ENCODE measurements at places on chromosomes 16 and 17.

DNA sequence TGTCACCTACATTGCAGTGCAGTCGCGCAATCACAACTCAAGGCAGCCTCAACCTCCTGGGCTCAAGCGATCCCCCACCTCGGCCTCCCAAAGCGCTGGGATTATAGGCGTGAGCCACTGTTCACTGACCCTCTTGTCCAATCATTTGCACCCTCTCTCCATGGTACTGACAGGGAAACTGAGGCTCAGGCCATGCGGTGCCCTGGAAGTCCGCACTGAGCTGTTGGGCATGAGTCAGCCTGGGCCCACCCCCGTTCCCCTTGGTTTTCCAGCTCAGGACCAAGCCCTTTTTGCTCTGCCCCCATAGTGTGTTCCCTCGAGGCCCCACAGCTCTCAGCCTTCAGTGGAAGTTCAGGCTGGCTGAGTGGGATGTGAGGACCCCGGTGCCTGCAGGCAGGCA is 10.1 kb downstream of the GSE1 start:
- DNase-seq, result no peak

- no peak for DNase-seq
These were observed 43.1 kb downstream of the GPT2 start for GRCh38 chr16:46927273-46927672.

GRCh38 chr16:84334482-84334881 is 33.9 kb upstream of the ATP2C2 start:
- no peak for DNase-seq

- DNase-seq, result no peak
These were observed 116.1 kb upstream of the IRX6 start for GRCh38 chr16:55207693-55208428.

DNA sequence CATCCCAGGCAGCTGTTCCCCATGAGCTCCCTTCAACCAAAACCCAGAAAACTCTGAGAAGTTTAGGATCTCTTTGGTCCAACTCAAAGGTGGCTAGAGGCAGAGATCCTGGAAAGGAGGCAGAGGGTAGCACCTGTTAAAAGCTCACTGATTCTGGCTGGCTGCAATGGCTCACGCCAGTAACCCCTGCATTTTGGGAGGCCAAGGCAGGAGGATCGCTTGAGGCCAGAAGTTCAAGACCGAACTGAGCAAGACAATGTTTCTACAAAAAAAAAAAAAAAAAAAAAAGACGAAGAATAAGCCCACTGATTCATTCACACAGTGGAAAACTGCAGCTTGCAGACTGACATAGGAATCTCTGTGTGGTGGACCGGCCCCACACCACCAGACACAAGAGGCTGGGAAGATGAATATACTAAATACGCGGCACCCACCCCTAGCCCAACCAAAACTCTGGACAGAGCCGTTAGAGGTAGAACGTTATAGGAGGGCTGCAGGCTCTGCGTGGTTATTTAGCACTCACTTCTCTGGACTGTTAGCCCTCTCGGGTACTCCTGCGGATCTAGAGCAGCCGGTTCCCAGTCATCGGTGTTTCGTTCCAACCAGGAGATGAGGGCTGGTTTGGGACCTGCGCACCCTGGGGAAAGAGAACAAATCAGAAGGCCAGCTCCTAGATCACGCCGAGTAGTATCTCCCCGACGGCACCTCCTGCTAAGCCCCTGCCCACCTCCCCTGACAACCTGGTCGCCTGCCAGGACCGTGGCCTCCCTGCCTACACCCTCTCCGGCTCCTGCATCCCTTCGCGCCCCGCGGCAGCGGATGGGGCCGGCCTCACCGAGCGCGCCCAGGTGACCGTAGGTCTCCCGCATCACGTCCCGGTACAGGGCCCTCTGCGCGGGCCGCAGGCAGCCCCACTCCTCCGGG is 925 bp downstream of the ZNF689 start:
- peak; percentile 52 for DNase-seq

DNA sequence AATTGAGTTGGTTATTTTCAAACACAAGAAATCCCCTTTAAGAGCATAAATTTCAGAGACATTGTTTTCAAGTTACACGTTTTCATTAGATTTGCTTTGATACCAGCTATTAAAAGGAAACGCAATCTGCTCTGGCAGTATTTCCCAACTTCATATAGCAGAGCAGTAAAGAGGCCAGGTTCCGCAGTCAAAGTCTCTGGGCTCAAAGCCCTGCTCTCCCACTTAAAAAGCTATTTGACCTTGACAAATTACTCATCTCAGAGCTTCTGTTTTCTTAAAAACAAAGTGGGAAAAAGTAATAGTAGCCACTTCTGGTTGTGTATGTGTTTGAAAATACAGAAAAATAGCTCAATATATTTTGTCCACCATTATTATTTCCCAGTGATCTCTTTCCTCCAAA is 89.7 kb upstream of the CDYL2 start:
- no peak for DNase-seq

GRCh38 chr16:11634312-11634711 is 33.9 kb upstream of the SNN start:
- DNase-seq, result no peak

DNA sequence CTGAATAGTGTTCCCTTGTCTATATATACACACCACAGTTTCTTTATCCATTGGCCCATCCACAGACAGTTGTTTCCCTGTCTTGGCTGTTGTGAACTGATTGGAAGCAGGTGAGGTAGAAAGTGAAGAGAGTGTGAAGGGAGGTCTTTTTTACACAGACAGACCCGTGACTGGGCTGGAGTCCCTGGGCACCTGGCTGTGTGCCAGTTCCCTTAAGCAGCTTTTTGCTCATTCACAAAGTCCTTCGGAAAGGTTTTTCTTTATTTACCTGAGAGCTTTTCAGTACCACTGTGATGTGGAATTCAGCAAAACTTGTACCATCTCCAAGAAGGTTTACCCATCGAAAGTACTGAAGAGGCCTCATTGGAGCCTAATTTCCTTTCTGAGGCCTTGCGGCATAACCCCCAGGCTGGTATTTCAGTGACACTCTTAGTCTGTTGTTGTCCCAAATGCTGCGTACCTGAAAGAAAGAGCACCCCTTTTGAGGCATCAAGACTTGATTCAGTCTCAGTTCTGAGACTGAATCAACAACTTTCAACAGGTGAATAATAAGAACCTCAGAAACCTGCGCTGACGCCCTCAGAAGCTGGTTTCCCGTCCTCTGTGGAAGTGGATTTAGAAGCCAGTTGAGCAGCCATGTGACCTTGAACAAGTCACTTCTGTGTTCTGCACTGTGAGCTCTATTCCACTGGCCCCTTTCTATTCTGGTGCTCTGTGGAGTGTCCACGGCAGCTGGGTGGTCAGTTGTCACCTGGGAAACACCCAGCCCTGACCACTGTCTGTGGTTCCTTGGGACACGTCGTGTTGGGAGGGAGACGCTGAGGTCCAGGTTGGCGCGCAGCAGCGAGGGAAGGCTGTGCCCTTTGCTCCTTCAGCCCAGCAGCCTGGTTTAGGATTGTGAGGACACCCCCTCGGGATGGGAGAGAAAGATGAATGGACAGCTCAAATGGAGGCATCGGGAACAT is 53.9 kb upstream of the CRISPLD2 start:
- DNase-seq, result no peak

DNA sequence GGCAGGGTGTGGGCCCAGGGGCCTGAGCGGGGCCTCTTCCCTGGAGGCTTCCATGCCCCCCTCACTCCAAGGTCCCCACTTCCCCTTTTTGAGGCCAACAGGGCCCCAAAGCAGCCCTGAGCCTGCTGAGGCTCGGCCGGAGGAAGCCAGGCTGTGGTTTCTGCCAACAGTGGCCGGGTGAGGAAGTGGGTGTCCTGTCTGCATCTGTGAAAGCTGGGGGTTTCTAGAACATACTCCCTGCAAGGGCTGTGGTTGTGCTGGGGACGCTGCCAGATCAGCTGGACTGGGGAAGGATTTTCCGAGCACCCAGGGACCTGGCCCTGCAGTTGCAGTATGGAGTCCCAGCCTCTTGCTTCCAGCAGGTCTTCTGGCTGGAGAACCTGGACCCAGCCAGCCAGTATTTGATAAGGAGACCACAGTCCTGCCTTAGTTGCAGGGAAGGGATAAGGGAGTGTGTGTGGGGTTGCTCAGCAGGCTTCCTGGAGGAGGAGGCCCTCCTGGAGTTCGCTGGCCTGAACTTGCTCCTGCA is 15.7 kb downstream of the ADCY7 start:
- DNase-seq, result no peak

DNA sequence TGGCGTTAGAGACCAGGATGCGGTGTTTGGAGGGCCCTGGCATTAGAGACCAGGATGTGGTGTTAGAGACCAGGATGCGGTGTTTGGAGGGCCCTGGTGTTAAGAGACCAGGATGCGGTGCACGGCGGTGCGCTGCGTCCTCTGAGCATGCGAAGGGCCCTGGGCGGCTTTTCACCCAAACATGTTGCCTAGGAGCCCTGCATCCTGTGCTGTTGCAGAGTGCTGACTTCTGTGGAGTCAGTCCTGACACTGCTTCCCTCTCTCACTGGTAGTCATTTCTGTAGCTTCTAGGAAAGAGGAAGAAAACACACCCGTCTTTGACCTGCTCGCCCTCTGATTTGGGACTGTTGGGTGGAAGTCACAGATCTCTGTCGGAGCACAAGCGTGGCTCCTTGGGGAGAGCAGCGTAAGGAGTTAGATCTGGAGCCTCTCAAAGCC is 141.2 kb downstream of the LAT start:
- no peak for DNase-seq

GRCh38 chr16:58563775-58564174 is 48.5 kb downstream of the SETD6 start:
- DNase-seq, result peak; percentile 37

DNA sequence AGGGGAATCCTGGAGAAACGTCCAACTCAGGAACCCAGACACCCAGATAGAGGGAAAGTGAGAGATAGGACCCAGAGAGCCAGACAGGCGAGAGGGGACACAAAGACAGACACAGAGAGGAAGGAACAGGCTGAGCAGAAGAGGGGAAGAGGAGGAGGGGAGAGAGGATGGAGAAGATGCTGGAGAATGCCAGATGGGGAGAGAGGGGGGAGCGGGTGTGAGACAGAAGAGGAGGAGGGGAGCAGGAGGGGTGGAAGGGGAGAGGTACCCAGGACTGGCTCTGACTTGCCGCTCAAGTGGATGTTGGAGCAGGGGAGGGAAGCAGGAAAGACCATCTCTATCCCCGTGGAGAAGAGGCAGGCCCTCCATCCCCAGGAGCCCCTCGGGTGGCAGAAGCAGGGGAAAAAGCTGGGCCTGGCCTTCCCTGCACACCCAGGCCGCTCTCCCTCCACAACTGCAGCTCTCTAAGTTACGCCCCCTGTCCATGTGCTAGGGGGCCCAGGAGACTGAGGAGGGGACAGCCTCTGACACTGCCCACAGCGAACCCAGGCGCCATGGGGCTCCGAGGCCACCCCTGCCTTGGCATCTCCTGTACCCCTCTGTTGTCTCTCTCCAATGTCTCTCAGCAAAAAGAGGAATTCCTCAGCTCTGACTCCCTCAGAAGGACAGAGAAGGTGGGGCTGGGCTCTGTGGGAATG is 4.8 kb downstream of the PPP1R9B start:
- no peak for DNase-seq

DNA sequence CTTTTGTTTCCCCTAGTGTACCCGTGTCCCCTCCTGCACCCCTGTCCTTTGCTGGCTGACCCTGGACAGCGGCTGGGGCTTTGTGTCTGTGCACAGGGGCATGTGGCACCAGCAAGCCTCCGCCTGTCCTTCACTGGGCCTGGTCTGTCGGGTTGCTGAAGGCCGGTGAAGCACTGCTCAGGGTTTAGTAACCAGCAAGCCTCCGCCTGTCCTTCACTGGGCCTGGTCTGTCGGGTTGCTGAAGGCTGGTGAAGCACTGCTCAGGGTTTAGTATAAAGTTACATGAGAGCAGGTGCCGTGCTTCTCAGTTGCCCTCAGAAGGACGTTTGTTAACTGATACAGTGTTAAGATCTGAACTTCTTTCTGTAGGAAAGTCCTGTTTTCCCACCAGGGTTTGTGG is 33.8 kb downstream of the DEF8 start:
- no peak for DNase-seq

- no peak for DNase-seq
These were observed 1114.2 kb upstream of the GOT2 start for GRCh38 chr16:59848296-59848695.

DNA sequence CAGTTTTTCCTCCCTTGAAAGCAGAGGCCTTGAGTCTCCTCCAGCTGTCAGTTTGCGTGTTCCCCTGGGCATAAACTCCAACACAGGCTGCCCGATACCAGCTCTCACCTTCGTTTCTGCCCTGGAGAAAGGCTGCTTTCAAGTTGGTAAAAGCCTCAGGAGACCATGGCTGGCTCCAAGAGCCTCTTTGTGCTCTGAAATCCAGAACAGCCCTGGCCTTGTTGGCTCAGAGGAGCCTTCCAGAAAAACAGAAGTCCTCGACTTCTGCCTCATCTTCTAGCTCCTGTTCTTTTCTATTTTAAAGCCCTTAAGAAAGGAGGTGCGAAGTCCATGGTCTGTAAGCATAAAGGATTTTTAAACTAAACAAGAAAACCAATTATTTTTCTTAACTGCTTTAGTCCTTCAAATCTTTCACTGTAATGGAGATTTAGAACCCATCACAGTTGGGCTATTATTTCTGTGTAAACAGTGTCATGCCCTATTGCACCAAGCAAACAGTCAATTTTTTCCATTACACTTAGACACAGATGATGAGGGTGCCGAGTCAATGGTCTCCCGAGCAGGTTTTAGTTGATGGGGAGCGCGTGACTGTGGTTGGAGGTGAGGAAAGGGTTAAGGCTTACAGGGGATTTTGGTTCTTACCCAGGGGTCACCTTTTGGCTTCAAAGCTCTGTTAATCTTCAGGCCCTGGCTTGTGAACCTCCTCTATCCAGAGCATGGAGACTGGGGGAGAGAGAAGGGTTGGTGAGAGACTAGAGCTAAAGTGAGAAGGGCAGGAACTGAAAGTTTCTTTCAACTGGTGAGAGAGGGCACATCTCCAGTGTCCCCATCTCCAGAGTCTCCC is 212.8 kb downstream of the MSI2 start:
- no peak for DNase-seq

DNA sequence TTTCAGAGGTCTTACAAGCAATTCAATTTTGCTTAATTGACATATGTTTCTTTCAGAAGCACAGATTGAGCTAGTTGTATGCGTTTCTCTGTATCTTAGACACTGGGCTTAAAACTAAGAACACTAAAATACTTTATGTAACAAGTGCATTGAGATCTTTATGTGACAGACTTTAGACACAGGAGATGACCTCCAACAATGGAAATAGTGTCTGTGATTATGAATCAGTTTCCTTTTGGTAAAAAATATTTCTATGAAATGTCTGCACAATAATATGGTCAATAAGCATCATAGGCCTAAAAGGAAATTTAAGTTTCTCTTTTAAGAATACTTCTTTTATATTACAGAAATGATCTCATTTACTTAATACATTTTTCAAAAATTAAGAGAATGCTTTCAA is 153.2 kb downstream of the SKAP1 start:
- no peak for DNase-seq
